GM04503 (cell line): ENCODE measurements at places on chromosomes 6 and 20.

DNA sequence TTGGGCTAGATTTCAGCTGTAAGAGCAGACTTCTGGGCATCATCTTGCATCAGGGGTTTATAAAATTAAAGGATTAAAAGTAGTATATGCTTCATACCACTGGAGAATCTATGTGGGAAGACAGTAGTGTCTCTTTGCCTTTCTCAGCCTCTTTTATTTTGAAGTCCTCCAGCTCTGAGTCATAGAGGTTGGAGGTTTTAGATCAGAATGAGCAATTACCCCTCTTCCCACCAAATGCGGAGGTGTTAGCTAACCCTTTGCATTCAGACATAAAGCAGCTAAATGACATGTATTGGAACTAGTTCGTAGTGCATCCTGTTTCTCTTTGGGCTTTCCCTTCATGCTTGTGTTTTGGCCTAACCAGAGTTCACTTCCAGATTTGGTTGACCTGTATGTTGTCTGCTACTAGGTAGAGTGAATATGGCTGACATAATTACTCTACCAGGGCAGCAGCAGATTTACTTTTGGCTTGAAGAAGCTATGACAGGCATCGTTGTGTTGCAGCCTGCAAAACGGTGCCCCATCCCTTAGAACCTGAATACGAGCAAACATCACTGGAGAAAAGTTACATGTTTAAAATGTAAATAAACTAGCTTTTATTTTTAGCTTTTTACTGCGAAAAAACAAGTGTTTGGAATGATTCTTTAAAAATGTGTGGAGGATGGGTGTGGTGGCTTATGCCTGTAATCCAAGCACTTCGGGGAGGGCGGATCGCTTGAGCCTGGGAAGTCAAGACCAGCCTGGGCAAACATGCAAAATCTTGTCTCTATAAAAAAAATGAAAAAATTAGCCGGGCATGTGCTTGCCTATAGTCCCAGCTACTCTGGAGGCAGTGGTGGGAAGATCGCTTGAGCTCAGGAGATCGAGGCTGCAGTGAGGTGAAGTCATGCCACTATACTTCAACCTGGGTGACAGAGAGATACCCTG is 82.2 kb downstream of the MYO6 start:
- DNase-seq, result no peak

DNA sequence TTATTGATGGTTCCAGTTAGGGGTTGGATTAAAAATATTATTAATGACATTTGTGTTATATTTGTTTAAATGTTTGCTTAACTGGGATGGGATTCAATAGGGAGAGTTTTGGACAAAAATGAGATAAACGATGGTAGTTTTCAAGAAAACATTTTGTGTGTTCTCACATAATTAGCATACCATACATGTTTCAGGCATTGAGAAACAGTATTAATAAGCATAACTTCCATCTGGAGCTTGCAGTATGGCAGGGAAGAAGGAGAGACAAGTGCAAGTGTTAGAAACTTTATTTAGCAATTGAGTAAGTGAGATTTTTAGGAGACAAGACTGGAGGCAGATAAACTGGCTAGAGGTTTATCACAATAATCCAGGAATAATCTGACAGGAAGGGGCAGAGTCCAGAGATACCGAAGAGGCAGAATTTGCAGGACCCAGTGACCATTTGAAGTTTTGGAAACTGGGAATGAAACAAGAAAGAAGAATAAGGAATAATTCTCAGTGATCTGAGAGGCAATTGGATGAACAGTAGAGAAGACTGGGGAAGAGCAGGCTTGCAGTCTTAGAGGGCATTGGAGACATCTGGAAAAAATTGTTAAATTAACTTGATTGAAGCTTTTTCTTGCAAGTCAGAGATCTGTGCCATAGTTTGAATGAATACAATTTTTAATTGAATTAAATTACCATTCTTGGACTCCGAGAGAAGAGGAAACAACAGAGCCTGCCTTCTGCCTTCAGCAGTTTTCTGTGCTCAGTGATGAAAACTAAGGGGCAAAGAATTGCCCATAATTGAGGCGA is 73.0 kb upstream of the PTCHD4 start:
- DNase-seq, result no peak

GRCh38 chr20:50308513-50309279 is 118.1 kb downstream of the CEBPB start:
- peak; percentile 94 for DNase-seq

GRCh38 chr6:169396554-169397163 is 143.0 kb upstream of the THBS2 start:
- no peak for DNase-seq

- DNase-seq, result no peak
Observed at GRCh38 chr6:71411882-71412281, 123.3 kb downstream of the OGFRL1 start.

DNA sequence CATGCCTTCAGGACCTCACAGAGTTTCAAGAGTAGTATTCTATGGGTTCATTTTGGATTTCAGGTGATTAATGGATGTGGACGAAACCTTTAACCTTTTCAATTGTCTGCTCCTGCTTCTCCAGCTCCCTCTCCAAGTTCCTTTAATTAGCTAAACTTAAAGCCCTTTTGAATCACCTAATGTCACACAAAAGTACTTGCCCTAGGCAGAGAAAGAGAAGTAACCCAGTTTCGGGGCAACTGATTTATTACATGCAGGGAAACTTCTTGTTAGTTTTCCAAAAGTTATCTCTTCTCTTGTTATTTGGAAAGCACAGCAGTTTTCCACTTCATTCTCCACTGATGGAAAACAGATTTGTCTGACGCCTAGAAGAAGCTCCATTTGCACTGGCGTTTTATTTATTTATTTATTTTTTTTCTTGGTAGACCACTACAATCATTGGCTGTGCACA is 407.7 kb upstream of the JARID2 start:
- DNase-seq, result no peak

DNA sequence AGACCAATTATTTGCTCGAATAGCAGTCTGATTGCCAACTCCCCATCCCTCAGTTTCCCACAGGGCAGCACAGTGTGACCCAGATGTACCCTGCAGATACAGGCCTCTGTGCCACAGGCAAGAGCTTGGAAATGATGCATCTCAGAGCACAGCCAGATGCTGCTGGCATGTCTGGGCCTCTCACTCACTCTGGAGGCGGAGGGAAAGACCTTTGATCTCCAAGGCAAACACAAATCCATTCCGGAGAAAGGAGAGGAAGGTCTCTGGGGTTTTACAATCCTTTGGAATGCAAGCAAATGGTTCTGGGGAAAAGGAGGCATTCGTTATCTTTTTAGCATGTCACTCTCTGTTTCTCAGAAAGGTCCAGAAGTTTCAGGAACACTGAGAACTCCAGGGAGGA is 74.2 kb downstream of the RIOK1 start:
- DNase-seq, result no peak

GRCh38 chr20:63106108-63106764 is 99.5 kb upstream of the BHLHE23 start:
- no peak for DNase-seq

- DNase-seq, result no peak
Observed at GRCh38 chr6:7100072-7100752, 7.5 kb upstream of the RREB1 start.

DNA sequence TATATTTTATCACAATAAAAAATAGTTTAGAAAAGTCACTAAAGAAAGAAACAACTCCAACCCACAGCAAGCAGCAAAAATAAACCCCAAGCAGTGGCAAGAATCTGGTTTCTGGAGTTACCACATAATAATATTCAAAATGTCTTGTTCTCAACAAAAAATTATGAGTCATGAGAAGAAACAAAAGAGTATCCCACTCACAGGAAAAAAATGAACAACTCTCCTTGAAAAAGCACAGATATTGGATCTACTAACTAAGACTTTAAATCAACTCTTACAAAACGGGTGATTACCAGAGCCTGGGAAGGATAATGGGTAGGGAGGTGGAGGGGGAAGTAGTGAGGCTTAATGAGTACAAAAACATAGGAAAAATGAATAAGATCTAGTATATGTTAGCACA is 425.6 kb downstream of the PLCB1 start:
- DNase-seq, result peak; percentile 41
